CD4-positive, alpha-beta T cell (primary cell): ENCODE measurements at places on chromosomes 11 and 22.
A peak's percentile ranks its signal among the peaks of the same experiment; 100 is the strongest.

DNA sequence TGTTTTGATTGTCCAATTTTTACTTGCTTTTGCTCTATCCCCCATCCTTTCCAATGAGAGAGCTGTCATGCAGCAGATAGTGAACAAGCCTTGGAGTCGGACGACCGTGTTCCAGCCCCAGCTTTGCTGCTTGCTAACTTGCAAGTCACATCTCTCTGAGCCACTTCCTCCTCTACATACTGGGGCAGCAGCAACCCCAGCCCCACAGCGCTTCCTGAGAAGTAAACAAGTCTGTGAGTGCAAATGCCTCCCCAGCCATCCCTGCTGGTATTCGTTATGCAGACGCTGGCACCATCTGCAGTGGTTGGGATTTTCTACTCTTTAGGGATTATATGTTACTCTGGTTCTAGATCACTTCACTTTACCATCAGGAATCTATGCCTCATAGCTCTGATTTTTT is 35.0 kb downstream of the TPBGL start:
- peak; percentile 76 for DNase-seq

DNA sequence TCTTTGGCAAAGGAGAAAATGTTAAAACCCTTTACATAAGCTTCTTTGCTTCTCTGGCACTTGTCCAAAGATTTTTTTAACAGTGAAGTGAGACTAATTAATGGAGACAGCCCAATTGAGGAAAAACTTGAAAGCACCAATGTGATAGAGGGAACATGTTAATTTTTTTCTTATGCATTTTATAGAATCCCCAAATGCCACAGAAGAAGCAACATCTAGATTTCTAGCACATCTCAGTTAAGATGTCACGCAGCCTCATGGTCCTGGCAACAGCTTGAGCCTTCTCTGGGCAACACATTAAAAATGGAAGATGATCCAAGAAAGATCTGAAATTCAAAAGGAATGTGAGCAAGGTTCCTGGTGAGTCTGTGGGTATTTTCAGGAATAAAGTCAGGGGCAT is 48.5 kb downstream of the PACSIN2 start:
- no peak for DNase-seq

- DNase-seq, result peak; percentile 31
These were observed 872 bp downstream of the TMA7B start for GRCh38 chr22:39960791-39961746.

GRCh38 chr22:40312050-40312449 is 34.2 kb upstream of the ADSL start:
- no peak for DNase-seq

- DNase-seq, result no peak
These were observed 118.8 kb upstream of the CADM1 start for GRCh38 chr11:115623021-115623451.

GRCh38 chr11:69869311-69869939 is 50.2 kb upstream of the FGF3 start:
- no peak for DNase-seq

DNA sequence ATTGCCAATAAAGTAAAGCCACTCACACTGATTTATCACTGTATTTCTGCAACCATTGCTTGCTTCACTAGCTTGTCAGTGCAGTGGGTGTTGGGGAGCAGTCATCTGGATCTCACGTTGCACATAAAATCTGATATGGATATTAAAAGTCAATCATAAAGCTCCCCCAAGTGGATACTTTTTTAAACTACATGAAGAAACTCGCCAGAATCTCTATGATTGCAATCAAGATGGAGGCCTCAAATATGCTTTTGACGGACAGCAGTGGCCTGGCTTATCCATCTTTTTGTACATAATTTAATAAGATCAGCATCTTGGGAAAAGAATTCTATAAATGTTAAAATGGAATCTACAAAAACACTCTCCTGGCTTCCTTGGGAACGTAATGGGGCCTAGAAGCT is 137.7 kb downstream of the WT1 start:
- no peak for DNase-seq

- no peak for DNase-seq
These were observed 130.6 kb downstream of the WNT11 start for GRCh38 chr11:76075716-76076115.
